ENCODE measurements at places on chromosomes 7 and 10. TPM values are rescaled to one million over a fixed set of nuclear protein-coding genes. Genes with fewer than 3 reads are reported as not detected.

- no peak for DNase-seq
Measured at GRCh38 chr10:80283119-80283518, 6.3 kb downstream of the MAT1A start.

- DNase-seq = no peak
Measured at GRCh38 chr10:31322647-31323046, 3.6 kb downstream of the ZEB1 start.

- DNase-seq = peak; percentile 62
Measured at GRCh38 chr7:2635148-2635668, 3.4 kb downstream of the TTYH3 start.

DNA sequence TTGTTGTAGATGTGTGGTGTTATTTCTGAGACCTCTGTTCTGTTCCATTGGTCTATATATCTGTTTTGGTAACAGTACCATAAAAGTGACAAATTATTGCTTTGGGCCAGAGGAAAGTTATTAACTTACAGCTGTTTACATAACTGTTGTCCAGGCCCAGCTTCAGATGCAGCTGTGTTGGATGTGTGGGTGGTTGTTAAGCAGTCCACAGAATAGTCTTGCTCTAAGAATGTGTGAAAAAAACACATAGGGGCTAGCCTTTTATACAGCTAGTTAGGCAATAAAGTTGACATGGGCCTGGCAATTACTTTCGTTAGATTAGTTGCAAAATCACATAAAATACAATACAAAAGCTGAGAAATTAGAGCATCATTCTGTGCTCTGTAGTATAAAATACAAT, 31.9 kb downstream of the DLD start:
- DNase-seq = no peak

Gene GNGT1
- not detected for polyA plus RNA-seq

GRCh38 chr7:84138411-84138810, 56.2 kb downstream of the SEMA3A start:
- no peak for DNase-seq

DNA sequence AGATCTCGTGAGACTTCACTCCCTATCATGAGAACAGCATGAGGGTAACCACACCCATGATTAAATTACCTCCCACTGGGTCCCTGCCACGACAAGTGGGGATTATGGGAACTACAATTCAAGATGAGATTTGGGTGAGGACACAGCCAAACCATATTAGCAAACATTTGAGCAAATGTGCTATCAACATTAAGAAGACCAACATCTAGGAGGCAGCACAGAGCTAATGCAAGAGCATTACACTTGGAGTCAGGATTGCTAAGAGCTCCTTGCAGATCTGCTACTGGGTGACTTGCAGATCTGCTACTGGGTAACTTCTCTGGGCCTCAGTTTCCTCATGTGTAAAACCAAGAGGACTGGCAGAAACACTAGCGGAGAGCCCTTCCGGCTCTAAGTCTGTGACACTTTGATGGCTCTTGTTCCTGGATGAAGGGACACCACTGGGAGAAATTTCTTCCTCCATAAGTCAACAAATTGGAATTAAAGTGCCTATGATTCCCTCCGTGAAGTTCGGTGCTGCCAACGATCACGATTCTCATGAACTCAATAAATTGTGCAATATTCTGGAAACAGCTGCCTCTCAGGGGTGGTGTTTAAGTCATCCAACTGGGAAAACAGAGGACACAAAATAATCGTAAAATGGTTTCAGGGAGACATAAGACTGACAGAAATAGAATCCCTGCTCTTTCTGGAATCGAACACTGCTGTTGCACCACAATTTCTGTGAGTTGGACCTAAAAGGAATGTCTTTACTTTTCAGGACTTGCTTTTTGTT, 115.8 kb upstream of the ITGB1 start:
- DNase-seq = no peak

DNA sequence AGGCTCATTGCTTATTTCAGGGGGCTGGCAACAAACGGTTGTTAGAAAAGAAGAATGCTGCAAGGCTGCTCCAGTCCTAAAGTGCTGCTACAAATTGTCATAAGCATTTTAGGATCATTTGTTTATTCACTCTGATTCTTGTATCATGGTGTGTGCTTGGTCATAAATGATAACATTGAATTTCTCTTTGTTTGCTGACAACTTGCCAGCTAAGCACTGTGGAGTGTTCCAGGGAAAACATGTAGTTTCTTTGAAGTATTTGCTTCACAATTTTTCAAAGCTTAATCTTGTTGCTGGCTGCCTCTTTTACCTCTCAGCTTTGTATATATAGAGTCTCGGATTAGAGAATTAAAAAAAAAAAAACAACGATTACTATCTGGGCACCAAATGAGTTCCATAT, 263.0 kb downstream of the PHF14 start:
- no peak for DNase-seq

Gene REEP3
- polyA plus RNA-seq = 2.7 TPM
